ENCODE measurements at places on chromosomes 7 and 10.
A peak's percentile ranks its signal among the peaks of the same experiment; 100 is the strongest.

GRCh38 chr10:91880310-91880709 lies 29.0 kb downstream of the FGFBP3 start:
- DNase-seq: peak; percentile 35

DNA sequence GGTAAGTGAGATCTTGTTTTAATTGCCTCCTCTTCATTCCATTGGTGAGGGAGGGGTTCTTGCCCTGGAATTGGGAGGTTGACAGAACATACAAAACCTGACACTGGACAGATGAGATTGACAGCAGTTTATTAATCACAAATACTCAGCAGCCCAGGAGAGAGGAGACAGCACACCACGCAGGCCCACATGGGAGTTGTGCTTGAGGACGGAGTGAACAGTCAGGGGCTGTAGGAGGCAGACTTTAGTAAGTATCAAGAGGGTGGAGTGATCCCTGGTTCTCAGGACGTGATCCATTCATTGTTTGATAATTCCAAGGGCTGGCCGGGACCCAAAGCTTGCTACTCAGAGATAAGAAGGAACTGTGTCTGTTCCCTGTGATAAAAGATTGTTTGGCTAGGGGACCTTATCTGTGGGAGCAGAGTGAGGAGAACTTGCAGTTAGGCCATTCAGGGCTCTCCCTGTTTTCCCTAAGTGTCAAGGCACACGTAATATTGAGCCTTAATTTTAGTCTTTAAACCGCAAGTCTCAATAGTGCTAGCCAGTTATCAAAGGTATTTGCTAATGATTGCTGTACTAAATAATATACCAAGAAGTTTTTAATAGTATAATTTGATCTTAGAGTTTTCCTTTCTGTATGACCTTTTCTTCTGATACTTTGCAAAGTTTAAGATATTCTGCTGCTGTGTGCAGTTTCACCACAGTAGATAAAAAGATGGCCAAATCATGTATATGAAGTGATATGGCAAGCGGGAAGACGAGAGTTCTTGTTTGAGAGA lies 14.5 kb downstream of the CAPZA2 start:
- no peak for DNase-seq

GRCh38 chr7:99004216-99004615 lies 125.9 kb downstream of the TRRAP start:
- no peak for DNase-seq

DNA sequence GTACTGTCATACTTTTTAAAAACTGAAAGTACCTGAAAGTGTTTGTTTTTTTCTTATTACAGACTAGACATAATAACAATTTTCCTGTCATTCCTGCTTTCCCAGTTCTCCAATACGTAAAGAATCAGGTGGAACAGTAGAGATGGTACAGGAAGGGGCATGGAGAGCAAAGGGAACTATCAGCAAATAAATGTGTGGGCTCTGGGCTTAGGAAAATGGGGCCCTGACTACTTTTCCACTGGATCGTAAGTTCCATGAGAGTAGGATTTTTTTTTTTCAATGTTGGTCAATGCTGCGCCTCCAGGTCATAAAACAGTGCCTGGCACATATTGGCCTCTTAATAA lies 15.2 kb upstream of the FAS start:
- no peak for DNase-seq

GRCh38 chr10:30903397-30904138 lies 128.1 kb downstream of the ZNF438 start:
- DNase-seq: no peak

DNA sequence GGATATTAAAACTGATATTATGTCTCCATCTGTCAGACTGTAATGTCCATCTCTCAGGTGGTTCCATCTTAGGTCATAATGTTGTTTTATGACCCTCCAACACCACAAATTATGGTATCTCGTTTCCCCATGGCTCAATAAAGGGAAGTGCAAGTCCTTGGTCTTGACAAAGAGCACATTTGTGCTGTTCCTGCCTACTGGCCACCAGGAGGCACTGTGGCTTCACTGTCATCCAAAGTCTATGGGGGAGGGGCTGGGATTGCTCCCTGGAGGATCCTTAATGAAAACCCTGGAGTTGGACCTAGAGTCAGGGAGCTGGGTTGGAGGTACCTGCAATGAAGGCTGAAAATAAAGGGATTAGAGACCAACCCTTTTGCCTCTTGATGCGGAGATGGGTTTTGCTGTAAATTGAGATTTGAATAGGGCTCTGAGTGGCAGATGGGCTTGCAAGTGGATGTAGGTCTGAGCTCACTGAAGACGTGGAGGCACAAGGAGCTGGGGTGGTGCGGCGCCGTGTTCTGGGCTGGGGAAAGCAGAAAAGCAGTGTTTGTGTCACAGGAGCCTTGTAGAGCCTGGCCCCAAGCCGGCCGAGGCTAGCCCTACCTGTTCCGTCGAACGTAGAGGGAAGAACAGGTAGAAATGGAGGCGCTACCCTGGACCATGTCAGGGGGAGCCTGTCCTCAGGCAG lies 180.5 kb upstream of the PRSS58 start:
- DNase-seq: peak; percentile 70

DNA sequence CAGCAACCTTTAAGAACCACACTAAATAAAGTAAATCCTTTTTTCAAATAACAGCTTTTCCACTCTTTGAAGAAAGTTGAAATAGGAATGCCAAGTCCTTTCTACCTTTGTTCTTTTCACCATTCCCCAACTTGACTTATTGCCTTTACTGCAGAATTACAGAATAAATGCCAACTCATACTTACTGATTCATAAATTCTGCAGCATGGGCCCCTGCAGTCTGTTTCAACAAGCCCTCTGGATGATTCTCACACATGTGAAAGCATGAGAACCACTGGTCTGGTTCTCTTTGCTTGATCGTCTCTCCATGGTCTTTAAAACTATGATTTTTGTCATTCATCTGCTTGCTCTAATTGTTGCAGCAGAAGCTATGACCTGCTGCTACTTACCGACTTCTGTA lies 56.1 kb downstream of the HACD1 start:
- no peak for DNase-seq

DNA sequence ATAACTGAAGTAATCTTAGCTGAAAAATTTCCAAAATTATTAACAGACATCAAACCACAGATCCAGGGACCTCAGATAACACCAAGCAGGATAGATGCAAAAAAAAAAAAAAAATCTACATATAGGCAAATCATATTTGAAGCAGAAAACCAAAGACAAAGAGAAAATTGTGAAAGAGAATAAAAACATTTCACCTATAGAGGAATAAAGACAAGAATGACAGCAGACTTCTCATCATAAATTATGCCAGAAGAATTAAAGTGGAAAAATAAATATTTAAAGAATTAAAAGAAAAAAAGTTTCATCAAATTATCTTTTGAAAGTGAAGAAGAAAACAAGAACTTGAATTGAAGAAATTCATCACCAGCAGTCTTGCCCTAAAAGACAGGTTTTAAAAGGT lies 467.5 kb downstream of the GPAM start:
- no peak for DNase-seq

- no peak for DNase-seq
Measured at GRCh38 chr10:43953672-43954071, 305.0 kb upstream of the ZNF32 start.

GRCh38 chr10:23053036-23053435 lies 42.3 kb upstream of the MSRB2 start:
- no peak for DNase-seq

GRCh38 chr7:99098286-99098823 lies 45.6 kb downstream of the SMURF1 start:
- DNase-seq: no peak

GRCh38 chr10:70811881-70812280 lies 3.9 kb upstream of the SGPL1 start:
- no peak for DNase-seq

GRCh38 chr7:6577369-6578113 lies at the start of gene ZDHHC4:
TSS of gene ZDHHC4 (plus strand) at chr7:6577454. CDS start at chr7:6580562, 3,108 bp downstream.
- peak; percentile 89 for DNase-seq

DNA sequence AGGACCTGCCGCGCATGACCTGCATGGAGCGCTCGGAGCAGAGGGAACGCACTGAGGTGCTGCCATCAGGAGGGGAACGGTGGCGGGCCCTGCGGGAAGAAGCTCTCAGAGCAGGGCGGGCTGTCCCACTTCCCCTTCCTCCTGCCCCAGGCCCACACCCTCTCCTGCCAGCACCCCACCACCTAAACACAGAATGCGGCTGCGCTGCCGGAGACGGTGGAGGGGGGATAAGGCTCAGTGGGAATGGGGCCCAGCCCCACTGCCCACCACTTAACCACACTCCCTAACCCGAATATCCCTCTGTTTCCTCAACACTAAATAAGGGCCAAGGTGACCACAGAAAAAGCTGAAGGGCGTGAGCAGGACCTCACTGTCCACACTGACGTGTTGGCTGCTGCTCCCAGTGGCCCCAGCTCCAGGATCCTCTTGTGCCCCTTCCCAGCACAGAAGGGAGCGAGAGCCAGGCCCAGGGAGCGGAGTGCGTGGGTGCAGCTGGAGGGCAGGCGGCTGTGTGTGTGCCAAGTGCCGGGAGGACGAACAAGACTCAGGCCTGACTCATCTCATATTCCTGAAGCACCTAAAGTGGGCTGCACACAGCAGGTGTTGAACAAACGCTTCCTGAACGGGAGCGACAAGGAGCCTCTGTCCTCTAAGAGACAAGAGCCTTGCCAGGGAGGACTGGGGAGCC lies 116.8 kb downstream of the MAD1L1 start:
- DNase-seq: peak; percentile 44

DNA sequence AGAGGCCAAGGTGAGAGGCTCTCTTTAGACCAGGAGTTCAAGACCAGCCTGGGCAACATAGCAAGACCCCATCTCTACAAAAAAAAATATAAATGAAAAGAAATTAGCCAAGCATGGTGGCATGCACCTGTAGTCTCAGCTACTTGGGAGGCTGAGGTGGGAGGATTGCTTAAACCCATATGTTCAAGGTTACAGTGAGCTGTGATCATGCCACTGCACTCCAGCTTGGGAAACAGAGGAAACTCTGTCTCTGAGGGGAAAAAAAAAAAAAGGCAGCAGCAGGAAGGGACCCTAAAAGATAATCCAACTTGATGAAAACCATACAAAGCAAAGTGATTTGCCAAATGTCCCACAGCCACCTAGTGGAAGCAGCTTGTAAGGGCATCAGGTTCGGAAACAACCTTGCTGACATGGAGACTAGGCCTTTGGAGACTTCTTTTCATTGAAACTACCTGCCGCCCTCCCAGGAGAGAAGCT lies 15.6 kb upstream of the PBLD start:
- DNase-seq: peak; percentile 60

GRCh38 chr10:60167050-60167449 lies 222.6 kb downstream of the ANK3 start:
- no peak for DNase-seq

- no peak for DNase-seq
Measured at GRCh38 chr7:140060243-140060630, 2.5 kb downstream of the PARP12 start.

DNA sequence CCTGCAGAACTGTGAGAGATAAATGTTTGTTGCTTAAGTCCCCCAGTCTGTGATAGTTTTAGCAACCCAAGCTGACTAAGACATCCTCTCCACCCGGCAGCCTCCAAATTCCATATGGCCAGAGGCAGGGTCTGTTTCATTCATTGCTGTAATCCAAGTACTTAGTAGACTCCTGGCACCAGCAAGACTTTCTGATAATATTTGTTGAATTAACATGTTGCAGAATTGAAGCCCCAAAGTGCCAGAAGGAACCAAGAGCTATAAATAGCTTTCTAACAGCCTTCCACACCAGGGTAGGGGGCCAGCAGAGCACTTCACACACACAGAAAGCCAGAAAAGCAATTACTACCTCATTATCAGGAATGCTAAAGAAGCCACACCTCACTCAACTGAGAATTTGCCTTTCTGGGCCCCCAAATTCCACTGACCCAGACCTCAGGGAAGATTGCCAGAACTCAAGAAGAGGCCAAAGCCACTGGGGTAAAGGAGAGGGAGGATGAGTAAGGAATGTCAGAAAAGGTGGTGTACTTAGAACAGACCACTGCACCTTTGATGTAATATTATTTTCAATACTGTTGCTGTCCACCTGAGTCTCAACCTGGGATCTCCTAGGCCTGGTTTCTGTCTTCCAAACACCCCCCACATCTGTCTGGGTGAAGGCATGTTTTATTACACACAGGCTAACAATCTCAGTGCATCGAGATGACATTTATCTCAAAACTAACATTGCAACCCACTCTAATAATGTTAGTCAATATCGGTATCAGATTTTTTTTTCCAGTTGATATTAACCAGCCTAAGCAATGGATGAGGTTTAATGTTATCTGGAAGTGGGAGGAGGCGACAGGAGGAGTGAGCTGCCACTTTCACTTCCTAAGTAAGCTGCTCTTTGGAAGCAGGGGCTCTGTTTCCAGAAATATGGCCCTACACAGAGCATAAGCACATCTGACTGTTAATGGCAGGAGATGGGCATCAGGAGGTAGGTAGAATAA lies 5.5 kb downstream of the NOD1 start:
- DNase-seq: peak; percentile 80

- DNase-seq: no peak
Measured at GRCh38 chr7:96995406-96996110, 9.8 kb upstream of the DLX6 start.

- DNase-seq: no peak
Measured at GRCh38 chr7:123876557-123877256, 31.7 kb downstream of the HYAL4 start.

GRCh38 chr7:116194115-116194514 lies 16.2 kb upstream of the TES start:
- peak; percentile 65 for DNase-seq

DNA sequence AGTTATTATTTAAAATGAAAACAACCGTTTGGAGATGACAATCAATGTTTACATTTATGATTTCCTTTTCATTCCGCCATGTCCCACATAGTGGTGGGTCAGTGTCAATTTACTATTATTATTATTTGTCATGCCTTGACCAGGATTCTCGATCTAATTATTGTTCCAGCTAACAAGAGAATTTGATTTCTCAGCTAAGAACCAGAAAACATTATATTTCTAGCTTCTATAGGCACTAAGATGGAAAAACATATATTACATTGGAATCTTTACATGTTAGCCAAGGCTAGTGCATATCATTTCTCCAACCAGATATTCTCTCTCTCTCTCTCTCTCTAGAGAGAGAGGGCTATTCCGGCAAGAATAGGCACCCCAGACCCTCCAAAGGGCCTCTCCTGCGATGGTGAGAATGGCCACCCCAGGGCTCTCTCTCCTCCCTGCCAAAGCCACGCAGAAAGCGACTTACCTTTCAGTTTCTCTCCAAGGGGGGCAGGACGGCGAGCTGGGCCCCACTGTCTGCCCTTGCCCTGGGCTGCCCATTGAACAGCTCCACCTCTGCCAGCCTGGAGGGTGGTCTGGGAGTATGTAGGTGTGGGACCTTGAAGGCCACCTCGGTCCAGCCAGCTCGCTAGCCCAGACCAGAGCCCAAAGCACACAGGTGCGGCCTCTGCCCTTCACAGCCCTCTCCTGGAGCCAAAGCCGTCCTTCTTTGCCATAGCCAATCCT lies 2.4 kb downstream of the HOXA3 start:
- DNase-seq: no peak

DNA sequence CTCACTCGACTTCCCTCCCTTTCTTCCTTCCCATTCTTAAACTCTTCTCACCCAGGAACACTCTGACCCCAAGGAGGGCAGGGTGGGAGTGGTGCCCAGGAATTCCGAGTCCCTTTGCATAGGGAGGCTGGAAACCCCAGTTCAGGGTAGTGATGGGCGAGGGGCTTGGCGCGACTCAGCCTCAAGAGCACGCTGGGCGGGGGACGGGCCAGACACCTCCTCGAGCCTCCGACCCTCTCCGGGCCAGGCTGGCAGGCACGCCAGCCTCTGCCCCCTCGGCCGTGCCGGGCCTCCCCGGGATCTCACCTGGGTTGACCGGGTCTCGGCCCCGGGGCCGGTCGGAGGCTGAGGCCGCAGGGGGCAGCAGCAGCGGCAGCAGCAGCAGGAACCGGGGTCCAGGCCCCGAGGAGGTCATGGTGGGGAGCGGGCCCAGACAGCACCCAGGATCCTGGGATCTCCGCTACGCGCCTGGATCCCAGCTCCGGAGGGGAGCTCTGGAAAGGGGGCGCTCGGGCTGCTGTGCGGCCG lies 457 bp downstream of the PLOD3 start:
- DNase-seq: no peak
